Left lung (tissue), 14 donors: ENCODE measurements at places on chromosomes 7 and 10. TPM values are rescaled to one million over a fixed set of nuclear protein-coding genes. Genes with fewer than 3 reads are reported as not detected.
A peak's percentile ranks its signal among the peaks of the same experiment; 100 is the strongest.

Gene MBL2
- total RNA-seq: not detected

Gene PRSS37
- total RNA-seq: not detected

DNA sequence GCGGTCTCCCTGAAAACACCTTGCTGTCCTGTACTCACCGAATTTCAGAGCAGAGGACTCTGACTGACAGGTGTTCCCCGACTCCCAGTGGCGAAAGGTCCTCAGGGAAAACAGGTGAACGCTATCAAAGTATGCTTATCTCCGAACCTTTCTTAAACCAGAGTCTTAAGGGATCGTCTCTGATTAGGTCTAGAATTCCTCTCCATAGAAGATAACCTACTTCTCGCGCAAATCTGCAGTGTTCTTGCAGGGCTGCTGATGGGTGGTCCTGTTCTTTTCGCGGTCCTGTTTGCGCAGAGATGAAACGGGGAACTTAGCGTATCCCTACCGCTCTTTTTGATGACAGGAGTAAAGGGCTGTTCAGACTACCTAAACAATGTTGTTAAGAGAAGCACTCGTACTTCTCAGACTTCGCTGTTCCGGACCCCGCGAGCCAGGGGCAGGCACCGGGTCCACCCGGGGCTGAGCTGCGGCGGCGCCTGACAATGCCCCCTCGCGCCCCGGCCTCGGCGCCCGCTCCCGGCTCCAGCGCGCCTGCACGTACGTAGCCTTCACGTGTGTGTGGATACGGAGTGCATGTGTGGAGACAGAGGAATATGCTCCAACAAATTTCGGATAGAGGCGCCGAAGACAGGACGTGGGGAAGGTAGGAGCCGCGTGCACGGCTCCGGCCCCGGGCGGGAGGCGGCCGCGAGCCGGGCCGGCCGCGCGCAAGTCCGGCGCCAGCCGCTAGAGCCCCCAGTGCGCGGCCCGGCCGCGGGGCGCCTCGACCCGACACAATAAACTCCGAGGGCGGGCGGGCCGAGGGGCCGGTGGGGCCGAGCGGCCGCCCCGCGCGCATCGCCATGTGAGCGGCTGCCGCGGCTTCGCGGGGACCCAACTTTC, 766 bp upstream of the ZMYND11 start:
- peak; percentile 44 for DNase-seq

DNA sequence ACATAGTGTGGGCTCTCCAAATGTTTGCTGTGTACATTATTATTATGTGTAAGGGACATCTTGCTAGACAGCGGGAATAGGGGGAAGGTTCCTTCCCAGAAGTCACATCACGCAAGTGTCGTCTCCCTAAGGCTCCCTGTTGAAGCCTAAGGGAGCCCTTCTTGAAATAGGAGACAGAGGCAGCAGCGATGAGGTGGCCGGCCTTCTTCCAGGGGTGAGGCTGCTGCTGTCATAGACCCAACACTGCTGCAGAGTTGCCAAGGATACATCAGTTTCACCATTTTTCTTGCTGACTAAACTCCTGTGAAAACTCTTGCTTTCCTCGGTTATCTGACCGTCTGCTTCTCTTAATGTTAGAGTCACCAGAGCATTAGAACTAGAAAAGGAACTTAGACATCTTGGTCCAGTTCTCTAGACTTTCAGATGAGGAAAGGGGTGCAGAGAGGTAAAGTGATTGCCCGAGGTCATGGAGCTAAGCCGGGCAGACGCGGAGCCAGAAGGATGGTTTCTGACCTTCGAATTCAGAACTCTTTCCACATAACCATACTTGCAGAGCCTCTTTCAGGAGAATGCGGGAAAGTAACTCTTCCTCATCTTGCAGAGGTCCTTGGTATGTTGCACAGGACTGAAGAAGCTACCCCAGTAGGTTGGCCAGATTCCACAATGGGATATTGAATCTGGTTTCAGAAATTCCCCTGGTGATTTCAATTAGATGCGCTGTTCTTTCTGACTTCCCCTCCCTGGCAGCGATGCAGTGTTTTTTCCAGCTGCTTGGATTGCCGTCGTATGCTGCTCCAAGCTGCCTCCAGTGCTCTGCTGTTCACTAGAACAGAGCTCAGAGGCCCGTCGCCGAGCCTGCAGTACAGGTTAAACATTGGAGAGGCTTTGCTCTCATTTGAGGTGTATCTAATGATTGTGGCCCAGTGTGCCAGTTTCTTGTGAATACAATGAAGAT, 217.1 kb downstream of the CAMK1D start:
- no peak for DNase-seq

GRCh38 chr10:47038881-47039561, 127.8 kb downstream of the PTPN20 start:
- no peak for DNase-seq

- no peak for DNase-seq
These were observed 16.5 kb downstream of the FAM131B start for GRCh38 chr7:143346018-143346417.

GRCh38 chr10:12675186-12675585, 325.8 kb downstream of the CAMK1D start:
- no peak for DNase-seq
